ENCODE measurements at places on chromosomes 1 and 21. TPM values are rescaled to one million over a fixed set of nuclear protein-coding genes. Genes with fewer than 3 reads are reported as not detected.

ANKRD34A gene
- 0.52 TPM for total RNA-seq

GRCh38 chr1:22534951-22535350, 28.3 kb upstream of the EPHA8 start:
- DNase-seq, result no peak

DNA sequence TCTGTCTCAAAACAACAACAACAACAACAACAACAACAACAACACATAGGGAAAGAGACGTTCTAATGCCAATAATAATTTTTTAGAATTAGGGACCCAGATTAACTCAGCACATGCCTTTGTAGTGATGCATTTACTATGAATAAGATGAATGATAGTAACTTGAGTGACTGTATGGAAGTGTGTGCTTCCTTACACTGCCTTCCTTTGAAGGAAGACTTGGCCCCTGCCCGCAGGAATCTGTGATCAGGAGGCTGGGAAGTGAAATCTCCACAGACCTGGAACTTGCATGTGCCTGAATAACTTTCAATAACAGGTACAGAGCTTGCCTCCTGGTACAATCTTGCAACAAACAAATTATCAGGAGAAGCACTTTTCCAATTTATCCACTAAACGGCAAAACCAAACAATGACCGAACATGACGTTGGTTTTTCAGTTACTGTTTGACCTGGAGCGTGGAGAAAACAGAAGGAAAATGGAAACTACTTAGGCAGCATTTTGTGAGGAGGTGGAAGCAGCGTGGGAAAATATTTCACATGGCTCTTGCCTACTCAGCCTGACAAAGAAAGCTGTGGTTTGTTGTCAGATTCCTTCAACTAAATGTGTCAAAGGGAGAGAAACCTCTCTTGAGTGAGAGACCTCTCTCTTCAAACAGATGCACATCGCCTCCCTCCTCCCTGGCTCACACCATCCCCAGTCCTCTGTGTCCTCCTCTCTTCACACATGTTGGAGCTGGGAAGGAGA, 10.1 kb upstream of the ABCA4 start:
- no peak for DNase-seq

DNA sequence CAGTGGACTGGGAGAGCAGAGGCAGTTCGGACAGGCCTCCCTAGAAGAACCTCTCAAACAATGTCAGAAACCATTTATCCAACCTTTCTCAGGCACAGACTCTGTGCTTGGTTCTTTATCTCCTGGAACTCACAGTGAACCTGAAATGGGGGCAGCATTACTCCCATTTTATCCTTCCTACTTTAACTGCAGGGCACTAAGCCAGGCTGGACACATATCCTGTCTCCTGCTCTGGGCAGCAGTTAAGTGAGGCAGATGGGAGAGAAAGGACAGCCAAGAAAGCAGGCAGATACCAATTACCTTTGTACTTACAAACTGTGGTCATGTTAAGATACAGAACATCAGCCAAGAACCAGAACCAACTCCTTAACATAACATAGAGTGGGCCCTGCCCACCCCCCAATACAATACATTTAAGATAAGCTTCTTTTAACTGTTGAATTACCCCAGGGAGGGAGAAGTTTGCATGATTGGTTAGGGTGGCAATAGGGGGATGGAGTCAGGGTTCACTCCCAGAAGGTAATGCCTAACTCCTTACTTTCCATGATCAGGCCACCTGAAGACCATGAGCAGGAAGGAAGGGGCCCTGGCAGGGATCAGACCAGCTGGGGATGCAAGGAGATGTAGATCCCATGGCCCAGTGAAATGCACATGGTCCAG, 10.9 kb downstream of the KDF1 start:
- no peak for DNase-seq

CD53 gene
- 13.2 TPM for total RNA-seq

All from left ventricle myocardium superior (tissue), 1 donor.